ENCODE measurements at places on chromosomes 2 and 18. TPM values are rescaled to one million over a fixed set of nuclear protein-coding genes. Genes with fewer than 3 reads are reported as not detected.

The ALPP gene
- total RNA-seq = not detected

DNA sequence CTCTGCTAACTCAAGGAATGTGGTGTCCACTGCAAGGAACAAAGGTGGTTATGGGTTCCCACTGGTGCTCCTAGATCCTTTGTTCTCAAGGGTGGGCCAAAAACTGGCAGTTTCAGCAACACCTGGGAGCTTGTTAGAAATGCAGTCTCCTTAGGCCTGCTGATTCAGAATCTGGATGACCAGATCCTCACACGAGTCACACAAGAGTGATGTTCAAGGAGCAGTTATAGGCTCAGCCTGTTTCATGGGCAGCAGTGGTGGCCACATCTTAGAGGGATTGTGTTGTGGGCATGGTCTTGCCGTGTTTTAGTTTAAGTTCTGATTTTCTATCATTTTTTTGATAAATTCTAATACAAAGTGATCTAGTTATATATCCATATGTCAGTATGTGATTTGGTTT is 28.7 kb upstream of the MGAT5 start:
- no peaks in the 10 kb centered on the region for H3K36me3 ChIP-seq
- H3K4me1 ChIP-seq = peaks cover 27% of the 10 kb centered on the region
- no peak for DNase-seq

- H3K36me3 ChIP-seq = no peaks in the 10 kb centered on the region
- no peak overlapping the region for H3K4me3 ChIP-seq
- H3K27ac ChIP-seq = no peak overlapping the region
- H3K4me1 ChIP-seq = no peaks in the 10 kb centered on the region
- no peak for DNase-seq
Measured at GRCh38 chr2:161570424-161571050, 53.7 kb upstream of the SLC4A10 start.

DNA sequence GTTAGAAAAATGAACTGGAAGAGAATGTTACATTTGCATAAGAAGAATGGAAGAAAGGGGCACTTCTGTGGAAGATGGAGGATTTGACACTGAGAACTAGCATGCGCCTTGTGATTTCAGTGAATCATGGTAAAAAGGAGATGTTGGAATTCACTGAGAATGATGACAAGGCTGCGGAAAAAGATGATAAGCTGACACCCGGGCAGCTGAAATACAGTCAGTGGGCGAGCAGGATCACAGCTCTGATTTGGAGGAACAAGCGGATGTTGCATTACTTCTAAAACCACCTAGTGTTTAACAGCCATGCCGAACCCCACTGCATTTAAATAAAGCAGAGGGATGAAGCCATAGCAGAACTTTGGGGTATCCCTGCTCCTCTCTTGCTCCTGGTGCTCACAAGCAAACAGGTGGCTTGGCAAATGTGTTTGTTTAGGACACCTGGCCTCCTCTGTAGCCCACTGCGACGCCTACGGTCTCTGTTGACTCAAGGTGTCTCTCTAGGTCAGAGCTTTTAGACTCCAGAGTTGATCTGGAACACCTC is 134.9 kb downstream of the NDUFA10 start:
- no peak overlapping the region for H3K27ac ChIP-seq
- H3K4me1 ChIP-seq = no peaks in the 10 kb centered on the region
- no peak overlapping the region for H3K4me3 ChIP-seq
- no peaks in the 10 kb centered on the region for H3K36me3 ChIP-seq

DNA sequence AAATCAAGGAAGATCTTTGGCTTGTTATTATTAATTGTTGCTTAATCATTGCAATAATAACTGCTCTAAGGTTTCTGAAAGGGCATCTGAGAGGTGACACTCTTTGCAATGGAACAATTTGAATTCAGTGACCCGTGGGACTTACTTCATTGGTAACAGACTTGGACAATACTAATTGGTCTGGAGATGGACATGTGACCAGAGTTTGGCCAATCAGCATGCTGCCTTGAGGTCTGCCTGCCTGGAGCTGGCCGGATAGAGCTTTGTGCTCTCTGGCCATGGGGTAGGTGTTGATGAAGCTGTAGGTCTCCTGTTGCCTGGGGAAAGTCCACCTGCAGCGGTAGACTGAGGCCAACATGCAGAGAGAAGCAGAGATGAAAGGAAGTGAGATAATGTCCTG is 24.0 kb upstream of the VPS4B start:
- H3K27me3 ChIP-seq = no peaks in the 10 kb centered on the region
- no peaks in the 10 kb centered on the region for H3K36me3 ChIP-seq
- H3K4me1 ChIP-seq = no peaks in the 10 kb centered on the region

The C2orf80 gene
- not detected for total RNA-seq

- no peak overlapping the region for H3K4me3 ChIP-seq
- H3K27me3 ChIP-seq = no peaks in the 10 kb centered on the region
- H3K27ac ChIP-seq = no peak overlapping the region
- H3K4me1 ChIP-seq = peaks cover 14% of the 10 kb centered on the region
- no peak for DNase-seq
Measured at GRCh38 chr2:174780191-174780840, 16.0 kb upstream of the CHRNA1 start.

- no peaks in the 10 kb centered on the region for H3K36me3 ChIP-seq
- H3K27me3 ChIP-seq = no peaks in the 10 kb centered on the region
Measured at GRCh38 chr2:19900931-19901441, 797 bp downstream of the TTC32 start.

DNA sequence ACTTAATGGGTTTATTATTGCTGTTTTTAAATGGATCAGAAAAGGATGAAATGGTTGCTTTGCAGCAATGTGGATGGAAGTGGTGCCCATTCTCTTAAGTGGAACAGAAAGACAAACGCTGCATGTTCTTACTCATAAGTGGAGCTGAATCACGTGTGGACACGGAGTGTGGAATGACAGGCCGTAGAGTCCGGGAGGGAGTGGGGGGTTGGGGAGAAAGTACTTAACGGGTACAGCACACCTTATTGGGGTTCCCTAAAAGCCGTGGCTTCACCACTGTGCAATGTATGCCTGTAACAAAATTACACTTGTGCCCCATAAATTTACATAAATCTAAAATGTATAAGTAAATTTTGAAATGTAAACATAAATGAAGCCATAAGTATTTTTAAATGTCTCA is 64.0 kb upstream of the CTDP1 start:
- H3K27me3 ChIP-seq = no peaks in the 10 kb centered on the region
- no peaks in the 10 kb centered on the region for H3K36me3 ChIP-seq
- no peak overlapping the region for H3K27ac ChIP-seq
- H3K4me3 ChIP-seq = no peak overlapping the region
- DNase-seq = no peak

DNA sequence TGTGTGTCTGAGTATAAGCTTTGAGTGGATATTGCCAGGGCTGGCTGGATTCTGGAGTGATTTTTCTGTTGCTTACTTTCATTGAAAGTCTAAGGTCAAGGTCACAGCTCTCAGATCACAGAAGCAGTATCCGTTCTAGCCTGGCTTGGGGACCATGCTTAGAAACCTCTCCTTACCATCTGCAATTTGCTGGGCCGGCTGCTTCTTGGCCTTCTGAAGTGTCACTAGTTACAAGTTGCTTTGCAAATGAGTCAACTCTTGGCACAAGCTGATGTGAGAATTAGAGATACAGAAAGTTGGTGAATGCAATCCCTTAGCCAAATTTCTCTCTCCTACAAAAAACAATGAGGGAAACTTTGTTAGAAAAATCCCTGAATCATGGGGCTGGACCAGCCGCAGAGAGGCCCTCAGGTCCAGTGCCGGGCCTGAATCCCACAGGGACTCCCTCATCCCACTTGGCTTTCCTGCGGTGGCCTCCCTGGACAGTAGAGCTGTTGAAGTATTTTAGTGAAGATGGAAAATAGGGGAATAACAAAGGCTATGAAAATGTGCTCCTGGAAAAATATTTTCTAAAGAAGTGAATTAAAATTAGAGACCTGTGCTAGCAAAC is 92.7 kb upstream of the CNGA3 start:
- no peak for DNase-seq
- no peak overlapping the region for H3K4me3 ChIP-seq
- peaks cover 12% of the 10 kb centered on the region for H3K4me1 ChIP-seq
- no peaks in the 10 kb centered on the region for H3K27me3 ChIP-seq

DNA sequence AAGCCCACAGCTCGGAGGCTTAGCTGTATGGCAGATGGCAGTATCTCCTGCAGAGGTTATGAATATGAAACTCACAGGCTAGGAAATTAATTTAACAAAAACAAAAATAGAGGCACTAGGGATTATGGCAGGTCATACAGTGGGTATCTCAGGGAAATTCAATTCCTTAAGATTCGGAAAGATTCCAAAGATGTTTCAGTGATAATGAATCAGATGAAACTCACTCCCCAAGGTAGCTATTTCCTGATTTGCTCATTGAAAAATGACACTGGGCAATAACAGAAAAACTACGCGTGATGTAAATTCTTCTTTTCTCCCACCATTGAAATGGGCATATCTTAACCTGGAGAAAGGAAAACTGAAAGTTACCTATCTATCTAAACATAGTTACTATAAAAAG is 414.1 kb downstream of the STK39 start:
- no peaks in the 10 kb centered on the region for H3K4me1 ChIP-seq
- no peaks in the 10 kb centered on the region for H3K36me3 ChIP-seq
- DNase-seq = no peak
- H3K27ac ChIP-seq = no peak overlapping the region

DNA sequence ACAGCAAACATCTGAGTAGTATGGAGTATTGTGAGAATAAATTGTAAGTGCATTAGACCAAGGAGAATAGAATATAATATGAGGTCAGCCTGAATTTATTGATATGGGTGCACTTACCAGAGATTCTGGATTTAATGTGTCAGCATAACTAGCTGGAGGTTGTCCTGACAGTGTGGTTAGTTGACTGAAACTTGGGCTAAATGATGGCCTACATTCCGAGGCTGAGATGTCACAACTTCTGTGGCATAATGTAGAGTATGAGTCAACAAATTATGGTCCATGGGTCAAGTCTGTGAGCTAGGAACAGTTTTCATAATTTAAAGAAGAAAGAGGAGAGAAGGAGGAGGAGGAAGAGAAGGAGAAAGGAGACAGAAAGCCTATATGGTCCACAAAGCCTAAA is 127.6 kb downstream of the QPCT start:
- no peaks in the 10 kb centered on the region for H3K27me3 ChIP-seq
- H3K36me3 ChIP-seq = no peaks in the 10 kb centered on the region
- DNase-seq = no peak
- H3K27ac ChIP-seq = no peak overlapping the region
- peaks cover 3% of the 10 kb centered on the region for H3K4me1 ChIP-seq

GRCh38 chr18:25814841-25815458 is 275.5 kb downstream of the SS18 start:
- H3K4me1 ChIP-seq = no peaks in the 10 kb centered on the region
- no peaks in the 10 kb centered on the region for H3K36me3 ChIP-seq
- DNase-seq = no peak
- no peak overlapping the region for H3K27ac ChIP-seq
- no peak overlapping the region for H3K4me3 ChIP-seq

DNA sequence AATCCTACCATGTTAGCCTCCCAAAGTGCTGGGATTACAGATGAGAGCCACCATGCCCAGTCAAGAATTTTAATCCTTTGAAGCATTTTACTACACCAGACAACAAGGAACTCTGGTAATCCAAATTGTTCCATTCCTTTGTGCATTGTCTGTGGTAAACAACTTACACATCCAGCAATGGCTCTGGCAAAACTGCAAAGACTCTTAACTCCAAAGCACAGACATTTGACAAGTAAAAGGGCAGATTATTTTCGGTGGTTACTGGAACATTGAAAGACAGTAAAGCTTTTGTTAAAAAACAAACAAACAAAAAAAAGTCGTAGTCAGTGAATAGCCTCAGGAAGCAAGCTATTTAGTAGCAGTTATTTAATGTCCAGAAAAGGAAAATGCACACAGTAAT is 33.2 kb upstream of the RMND5A start:
- H3K4me1 ChIP-seq = no peaks in the 10 kb centered on the region
- no peaks in the 10 kb centered on the region for H3K27me3 ChIP-seq
- H3K36me3 ChIP-seq = no peaks in the 10 kb centered on the region
- DNase-seq = no peak
- H3K4me3 ChIP-seq = no peak overlapping the region

DNA sequence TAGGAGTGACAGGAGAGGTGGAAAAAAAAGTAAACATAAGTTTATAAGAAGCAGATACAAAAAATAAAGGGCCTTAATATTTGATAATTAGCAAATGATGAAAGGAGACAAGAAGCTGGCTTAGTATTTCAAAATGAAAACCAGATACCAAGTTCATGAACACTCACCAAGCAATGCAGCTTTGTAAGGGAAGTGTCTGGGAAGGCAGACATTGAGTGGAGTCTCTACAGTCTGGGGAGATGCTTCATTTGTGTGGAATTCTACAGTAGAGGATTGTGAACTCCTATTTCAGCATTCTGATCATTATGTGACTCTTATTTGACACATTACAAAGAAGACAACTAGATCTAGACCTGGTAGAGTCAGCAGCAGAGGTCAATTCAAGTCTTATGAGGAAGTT is 1072.7 kb downstream of the DSC3 start:
- H3K4me3 ChIP-seq = no peak overlapping the region
- no peaks in the 10 kb centered on the region for H3K4me1 ChIP-seq
- H3K27me3 ChIP-seq = no peaks in the 10 kb centered on the region
- DNase-seq = no peak
- no peaks in the 10 kb centered on the region for H3K36me3 ChIP-seq

The FAM237A gene
- not detected for total RNA-seq

- no peaks in the 10 kb centered on the region for H3K36me3 ChIP-seq
- H3K27me3 ChIP-seq = no peaks in the 10 kb centered on the region
- no peak overlapping the region for H3K27ac ChIP-seq
- H3K4me3 ChIP-seq = no peak overlapping the region
- no peaks in the 10 kb centered on the region for H3K4me1 ChIP-seq
Measured at GRCh38 chr18:59715966-59716369, 18.7 kb upstream of the CCBE1 start.

GRCh38 chr2:220076734-220077133 is 449.3 kb downstream of the SLC4A3 start:
- H3K27ac ChIP-seq = peak overlapping the region; percentile 57
- DNase-seq = peak; percentile 74
- no peaks in the 10 kb centered on the region for H3K27me3 ChIP-seq
- no peak overlapping the region for H3K4me3 ChIP-seq

The MIB1 gene
- 16.7 TPM for total RNA-seq

The NTSR2 gene
- not detected for total RNA-seq

- no peak overlapping the region for H3K4me3 ChIP-seq
- H3K27me3 ChIP-seq = no peaks in the 10 kb centered on the region
- H3K4me1 ChIP-seq = no peaks in the 10 kb centered on the region
- DNase-seq = no peak
Measured at GRCh38 chr18:27447451-27447881, 262.4 kb upstream of the CHST9 start.

- H3K4me1 ChIP-seq = no peaks in the 10 kb centered on the region
- peaks cover 53% of the 10 kb centered on the region for H3K36me3 ChIP-seq
- no peak for DNase-seq
- no peak overlapping the region for H3K27ac ChIP-seq
- no peak overlapping the region for H3K4me3 ChIP-seq
- no peaks in the 10 kb centered on the region for H3K27me3 ChIP-seq
Measured at GRCh38 chr2:102718387-102719316, 43.2 kb upstream of the TMEM182 start.

DNA sequence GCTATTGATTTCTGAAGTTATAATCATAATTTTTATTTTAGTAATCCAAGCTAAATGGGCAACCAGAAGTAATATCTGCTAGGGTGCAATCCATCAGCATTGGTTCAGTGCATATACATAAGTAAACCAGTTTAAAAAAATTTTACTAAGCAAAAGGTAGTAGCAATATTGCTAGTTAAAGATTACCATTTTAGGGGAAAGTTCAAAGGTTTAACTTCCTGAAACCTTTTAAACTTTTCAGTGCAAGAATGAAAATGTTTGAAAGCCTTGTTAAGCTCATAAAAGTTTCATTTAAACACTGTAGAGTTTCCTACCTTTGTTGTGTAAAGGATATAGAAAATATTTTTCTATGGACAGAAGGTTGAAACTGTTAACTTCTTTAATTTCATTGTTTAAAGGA is 31.0 kb upstream of the EPB41L5 start:
- no peaks in the 10 kb centered on the region for H3K36me3 ChIP-seq
- no peak overlapping the region for H3K27ac ChIP-seq
- H3K4me1 ChIP-seq = no peaks in the 10 kb centered on the region
- H3K4me3 ChIP-seq = no peak overlapping the region
- no peak for DNase-seq
